Activated T-helper 1 cell treated with anti-CD3 and anti-CD28 coated beads, Interleukin-2, amount 50 U/mL, for 16 hours (primary cell): ENCODE measurements at places on chromosomes 5 and 9.

DNA sequence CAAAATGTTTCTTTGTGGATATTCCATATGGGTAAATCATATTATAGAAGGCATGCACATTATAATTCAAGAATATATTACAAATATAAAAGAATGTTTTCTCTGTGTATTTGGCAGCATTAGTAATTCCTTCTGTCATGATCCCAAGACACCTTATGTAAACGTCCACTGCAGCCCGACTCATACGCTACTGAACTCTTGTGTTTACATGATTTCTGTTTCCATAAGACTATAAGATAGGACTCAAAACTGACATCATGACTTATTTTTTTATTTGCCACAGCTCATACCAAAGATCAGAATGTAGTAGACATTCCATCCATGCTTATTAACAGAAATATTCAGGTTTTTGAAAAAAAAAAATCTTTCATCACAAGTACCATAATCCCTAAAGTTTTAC is 234.1 kb downstream of the AP3B1 start:
- DNase-seq = no peak

DNA sequence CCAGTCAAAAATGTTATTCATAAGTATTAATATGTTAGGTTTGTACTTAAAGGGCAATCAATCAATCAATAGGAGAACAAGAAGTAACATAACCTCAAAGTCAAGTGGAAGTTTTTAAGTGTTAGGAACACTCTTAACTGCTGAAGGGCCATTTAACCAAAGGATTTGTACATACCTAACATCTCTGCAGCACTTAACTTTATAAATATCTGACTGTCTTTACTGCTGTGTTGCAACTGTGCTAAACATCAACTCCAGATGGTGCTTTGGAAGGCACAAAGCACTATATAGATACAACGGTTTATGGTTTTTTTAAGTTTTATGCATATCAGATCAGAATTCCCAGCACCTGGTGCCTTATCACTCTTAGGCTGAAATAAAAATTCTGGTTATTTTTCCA is 604.9 kb upstream of the PTGER4 start:
- DNase-seq = no peak

DNA sequence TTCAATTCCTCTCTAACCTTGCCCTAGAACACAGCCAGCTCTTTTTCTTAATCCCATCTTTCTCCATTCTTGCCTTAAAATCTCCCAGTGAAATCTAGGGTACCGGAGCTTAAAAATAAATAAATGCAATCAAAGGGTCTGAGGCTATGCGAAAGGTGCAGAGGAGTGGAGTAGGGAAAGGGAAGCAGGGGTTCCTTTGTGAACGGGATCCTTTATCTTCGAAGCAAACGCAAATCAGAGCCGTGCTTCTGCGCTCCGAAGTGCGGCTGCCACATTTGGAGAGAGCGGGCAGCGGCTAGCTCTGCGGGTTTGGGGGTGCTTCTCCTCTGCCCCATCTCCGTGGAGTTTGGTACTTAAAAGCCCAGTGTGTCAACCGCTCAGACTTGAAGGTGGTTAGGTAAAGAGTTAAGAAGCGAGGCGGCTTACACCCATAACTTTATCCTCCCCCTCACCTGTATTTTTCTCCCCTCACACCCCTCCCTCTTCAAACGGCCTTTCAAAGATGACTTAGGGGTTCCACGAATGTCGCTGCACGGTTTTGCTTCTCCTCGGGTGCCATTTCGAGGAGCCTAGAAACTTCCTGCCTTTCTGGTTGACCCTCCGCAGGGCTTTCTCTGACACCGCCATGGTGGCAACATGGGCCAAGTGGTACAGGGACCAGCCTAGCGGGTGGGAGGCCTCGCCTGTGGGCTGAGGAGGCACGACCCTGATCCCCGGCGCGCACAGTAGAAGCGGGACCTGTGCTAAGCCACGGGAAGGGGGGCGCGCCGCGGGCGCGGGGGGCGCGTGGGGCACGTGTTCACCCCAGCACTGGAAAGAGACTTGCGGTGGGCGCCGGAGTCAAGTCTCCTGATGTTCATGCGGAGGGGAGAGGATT is 31.7 kb upstream of the NFIB start:
- no peak for DNase-seq

DNA sequence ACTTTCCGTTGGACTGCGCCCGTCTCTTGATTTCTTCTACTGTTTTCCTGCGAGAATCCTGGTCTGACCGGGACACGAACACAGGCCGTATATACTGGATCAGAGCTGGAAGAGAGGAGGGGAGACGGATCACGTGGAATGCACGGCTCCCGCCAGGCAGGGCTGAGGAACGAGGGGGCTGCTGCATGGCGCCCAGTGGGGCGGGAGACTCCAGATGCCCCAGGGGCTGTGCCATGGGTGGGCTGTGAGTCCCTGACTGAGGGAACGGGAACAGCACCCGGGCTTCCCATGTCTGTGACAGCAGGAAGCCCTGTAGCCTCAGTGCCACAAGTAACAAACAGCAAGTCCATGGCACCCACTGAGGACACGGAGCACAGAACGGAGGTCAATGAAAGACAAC is 34.0 kb downstream of the LPCAT1 start:
- no peak for DNase-seq

DNA sequence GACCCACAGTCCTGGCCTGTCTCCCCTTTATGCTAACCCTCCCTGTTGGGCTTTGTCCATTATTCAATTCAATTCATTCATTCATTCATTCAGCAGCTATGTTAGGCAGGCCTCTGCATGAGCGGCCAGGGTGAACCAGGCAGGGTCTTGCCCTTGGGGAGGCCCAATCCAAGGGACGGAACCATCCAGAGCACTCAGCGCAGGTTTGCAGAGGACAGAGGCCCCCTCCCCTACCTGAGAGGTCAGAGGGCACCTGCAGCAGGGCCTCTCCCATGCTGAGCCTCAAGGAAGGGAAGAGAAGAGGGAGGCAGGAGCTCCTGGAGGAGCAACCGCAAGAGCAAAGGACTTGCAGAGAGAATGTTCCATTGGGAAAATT is 61.4 kb downstream of the C9orf50 start:
- DNase-seq = no peak

- no peak for DNase-seq
These were observed 387.1 kb upstream of the PAPPA start for GRCh38 chr9:115766370-115766955.
